Chondrocyte (in vitro differentiated cells): ENCODE measurements at places on chromosomes 2 and 18.

- DNase-seq, result no peak
Observed at GRCh38 chr2:106965611-106966010, 79.6 kb upstream of the ST6GAL2 start.

DNA sequence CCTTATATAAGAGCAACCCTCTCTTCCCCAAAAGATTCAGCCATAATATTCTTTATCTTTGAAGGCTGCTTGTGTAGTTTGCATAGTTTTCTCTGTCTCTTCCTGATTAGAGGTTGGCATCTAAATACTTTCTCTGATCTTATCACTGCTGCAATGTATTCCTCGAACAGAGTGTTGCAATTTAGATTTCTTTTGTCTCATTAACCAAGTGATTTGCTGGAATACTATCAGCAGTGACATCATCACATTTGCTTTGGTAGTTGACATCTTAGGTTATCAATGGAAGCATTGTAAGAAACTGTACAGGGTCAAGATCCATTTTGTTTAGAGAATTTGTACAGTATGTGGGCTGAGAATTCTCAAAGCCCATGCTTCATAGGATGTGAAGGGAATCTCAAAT, 72.0 kb upstream of the NEUROD1 start:
- DNase-seq, result no peak

DNA sequence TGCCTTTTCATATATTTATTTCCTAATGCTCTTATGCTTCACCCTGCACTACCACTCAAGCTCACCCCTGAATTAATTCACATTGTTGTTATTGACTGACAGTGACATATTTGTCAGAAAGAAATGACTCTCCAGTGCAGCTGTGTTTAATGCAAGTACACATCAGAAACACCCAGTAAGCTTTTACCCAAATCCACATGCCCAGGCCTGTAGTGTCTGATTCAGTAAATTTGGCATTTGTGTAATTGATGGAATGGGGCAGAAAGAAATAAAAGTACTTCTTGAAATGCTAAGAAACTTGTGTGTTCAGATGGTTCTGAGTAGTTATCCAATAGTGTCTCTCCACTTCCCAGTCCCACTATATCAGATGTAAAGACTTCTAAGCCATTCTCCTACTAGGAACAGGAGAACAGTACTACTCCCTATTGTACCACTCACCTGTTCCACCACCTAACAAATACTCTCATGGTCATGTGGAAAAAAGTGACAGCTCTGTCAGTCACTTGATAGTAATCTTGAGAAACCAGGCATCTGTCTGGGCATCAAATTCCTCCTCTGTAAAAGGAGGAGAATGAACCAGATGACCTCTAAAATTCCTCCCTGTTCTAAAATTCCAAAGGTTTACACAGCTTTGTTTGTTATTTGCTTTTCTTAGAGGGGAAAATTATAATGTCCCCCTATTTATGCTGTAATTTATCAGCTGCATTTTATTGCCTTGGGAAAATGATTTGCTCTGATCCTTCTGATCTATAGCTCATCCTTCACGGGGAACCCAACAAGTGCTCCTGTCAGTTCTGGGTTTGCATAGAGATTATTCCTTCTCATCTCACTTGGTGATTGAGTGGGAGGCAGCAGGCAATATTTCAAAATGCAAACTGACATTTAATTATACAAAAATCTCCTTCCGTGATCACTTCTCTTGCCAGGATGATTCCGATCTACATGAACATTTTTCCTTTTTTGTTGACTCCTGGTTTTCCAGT, 70.9 kb downstream of the ZNF385B start:
- DNase-seq, result no peak

GRCh38 chr2:119012345-119013301, 70.6 kb downstream of the MARCO start:
- no peak for DNase-seq

GRCh38 chr2:48530033-48530811, at the start of gene STON1:
STON1 (plus strand) TSS chr2:48530154; CDS start chr2:48580634, 50,480 bp downstream.
- DNase-seq, result no peak

DNA sequence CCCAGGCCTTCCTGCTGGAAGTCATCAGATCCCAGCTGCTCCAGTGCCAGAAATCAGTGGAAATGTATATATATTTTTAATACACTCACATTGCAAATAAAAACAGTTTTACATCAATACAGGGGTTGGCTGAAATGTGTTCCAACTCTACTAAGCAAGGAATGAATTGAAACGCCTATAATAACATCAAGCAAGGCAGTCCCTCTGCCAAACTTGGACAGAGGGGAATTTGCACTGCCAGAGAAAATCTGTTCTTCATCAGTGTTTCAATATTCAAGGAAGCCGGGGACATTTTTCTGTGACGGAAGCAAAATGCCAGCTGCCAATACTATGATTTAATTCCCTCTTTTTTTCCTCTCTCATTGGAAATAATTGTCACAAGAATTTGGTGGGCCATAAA, 335.3 kb downstream of the TNS1 start:
- no peak for DNase-seq

GRCh38 chr2:134504586-134505336, 214.0 kb downstream of the TMEM163 start:
- no peak for DNase-seq

DNA sequence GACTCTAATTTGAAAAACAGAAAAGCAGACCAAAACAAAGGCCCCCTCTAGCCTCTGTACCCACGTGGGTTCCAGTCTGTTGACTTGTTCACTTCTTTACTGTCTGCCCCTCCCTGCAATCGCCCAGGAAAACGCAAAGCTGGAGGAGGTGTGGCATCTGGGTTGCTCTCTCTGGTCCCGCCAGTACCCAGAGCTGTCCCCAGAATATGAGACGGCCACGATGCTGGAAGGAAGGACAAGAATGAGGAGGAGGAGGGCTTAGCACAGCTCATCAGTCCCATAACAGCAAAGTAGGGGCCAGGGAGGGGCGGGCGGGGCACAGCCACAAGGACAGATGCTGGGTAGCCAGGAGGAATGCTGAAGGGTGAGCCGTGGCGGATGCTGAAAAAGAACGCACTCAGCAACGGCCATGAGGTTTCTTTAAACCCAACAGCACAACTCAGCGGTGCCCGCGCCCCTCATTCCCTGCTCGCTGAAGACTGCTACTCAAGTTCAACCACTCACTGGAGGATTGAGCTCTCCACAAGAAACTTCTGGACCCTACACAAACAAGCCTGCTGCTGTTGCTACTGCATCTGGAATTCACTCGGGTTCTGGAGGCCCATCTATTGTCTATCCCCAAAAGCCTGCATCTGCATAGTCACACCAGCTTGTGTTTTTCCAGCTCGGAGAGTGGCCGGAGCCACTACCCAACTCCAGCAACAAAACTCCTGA, 187.7 kb downstream of the HDAC4 start:
- DNase-seq, result no peak
